ENCODE measurements at places on chromosomes 3 and 15. TPM values are rescaled to one million over a fixed set of nuclear protein-coding genes. Genes with fewer than 3 reads are reported as not detected.
A peak's percentile ranks its signal among the peaks of the same experiment; 100 is the strongest.

DNA sequence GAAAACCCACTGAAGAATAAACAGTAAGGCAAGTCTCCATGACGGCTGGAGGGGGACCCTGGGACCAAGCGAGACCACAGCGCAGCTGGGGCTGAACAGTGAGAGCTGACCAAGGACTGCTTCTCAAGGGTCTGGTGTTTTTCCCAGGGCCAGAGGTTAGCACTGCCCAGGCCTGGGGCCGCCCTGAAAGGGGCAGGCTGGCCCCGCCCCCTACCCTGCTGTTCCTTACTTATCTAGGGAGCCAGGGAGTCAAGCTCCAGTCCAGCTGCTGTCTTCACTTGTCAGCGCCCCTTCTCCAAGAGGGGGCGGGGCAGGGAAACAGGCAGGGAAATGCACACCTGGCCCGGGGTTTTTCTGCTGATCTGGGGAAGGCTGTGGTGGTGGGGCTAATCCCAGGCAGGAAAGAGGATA, 51.6 kb upstream of the HACD2 start:
- no peak for DNase-seq

GRCh38 chr15:93451265-93451664, 362.3 kb upstream of the RGMA start:
- no peak for DNase-seq

DNA sequence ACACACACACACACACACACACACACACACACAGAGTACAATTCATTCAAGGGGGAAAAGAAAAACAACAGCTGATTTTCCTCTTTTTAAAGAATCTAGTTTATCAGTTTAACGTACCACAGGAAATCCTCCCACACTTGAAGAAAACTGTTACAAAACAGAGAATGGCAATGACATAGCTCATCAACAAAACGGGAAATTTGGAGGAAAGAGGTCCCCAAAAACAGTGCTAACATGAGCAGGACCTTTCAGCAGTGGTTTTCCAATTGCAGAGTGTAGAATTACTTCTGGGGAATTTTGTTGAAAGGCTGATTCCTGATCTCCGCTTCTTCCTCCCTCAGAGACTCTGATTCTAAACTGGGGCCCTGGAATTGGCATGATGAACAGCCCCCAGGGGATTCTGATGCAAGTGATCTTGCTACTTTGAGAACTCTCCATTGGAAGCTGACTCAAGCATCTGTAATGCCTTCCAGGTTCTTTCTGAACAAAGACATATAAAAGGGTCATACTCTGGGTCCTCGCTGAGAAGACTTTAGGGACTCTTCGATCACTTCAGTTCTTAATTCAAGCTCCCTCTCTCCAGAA, 442.6 kb upstream of the PROK2 start:
- DNase-seq, result no peak

SCN11A gene
- total RNA-seq, result 0.93 TPM

GOLGA6D gene
- 0.12 TPM for total RNA-seq

GRCh38 chr3:125061170-125061569, 5.4 kb upstream of the HEG1 start:
- DNase-seq, result no peak

DNA sequence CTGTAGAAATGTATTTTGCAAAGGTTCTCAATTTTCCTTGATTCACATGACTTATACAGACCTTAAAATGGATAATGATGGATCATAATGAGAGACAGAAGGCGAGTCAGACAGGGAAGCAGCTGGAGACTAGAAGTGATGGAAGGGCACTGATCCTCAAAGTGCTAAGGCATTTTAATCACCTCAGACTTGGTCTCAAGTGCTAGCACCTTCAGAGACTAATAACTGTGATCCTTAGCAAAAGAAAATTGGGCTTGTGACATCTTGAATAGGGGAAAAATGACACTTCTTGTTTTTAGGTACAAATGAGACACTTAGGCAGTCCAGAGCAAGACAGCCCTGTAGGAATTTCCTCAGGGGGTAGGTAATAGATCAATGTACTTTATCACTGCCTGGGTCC, 1011.7 kb downstream of the SQOR start:
- DNase-seq, result no peak

DNA sequence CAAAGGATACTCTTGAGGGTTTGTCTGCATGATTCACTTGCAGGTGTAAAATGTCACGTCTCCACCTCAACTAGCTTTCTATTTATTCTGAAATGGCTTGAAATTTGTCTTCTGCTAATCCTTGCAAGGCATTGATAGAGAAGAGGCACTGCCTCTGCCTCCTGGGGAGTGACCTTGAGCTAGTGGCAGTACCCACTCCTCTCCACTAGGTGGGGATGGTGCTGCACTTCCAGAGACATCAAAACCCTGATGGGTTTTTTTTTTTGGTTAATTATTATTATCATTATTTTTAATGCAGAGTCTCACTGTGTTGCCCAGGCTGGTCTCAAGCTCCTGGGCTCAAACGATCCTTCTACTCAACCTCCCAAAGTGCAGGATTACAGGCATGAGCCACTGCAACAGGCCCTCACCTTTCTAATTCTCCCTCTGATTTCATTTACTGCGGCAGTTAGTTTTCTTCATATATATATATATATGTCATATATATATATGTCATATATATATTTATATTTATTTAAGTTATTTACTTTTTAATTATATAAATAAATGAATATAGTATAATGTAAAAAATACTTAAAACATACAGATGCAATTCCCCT, 117.6 kb upstream of the EIF1B start:
- DNase-seq, result peak; percentile 66

GRCh38 chr3:115671761-115672455, 48.6 kb downstream of the GAP43 start:
- no peak for DNase-seq

SEMA5B gene
- 4.9 TPM for total RNA-seq

DNA sequence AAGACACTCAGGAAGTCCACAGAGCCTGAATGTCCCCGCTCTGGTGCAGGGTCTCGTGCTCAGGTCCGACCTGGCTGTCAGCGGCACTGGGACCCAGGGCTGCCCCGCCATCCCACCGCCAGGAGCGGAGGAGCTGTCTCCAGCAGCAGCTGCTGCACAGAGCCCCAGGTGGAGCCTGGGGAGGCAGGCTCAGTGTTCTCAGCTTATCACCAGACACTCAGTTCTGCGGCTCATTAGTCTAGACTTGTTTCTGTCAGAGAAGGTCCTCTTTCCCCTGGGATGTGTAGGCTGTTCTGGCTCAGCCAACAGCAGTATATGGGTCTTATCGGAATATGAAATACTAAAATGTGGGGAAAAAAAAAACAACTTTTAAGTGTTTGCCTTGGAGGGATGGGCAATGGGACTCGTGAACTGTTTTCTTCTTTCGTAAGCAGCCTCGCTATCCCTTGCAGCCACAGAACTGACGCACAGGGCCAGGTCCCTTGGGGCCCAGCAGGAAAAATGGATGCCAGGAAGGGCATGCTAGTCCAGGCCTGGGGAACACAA, 75.9 kb downstream of the KLF13 start:
- DNase-seq, result peak; percentile 83

GP5 gene
- 0.33 TPM for total RNA-seq

DNA sequence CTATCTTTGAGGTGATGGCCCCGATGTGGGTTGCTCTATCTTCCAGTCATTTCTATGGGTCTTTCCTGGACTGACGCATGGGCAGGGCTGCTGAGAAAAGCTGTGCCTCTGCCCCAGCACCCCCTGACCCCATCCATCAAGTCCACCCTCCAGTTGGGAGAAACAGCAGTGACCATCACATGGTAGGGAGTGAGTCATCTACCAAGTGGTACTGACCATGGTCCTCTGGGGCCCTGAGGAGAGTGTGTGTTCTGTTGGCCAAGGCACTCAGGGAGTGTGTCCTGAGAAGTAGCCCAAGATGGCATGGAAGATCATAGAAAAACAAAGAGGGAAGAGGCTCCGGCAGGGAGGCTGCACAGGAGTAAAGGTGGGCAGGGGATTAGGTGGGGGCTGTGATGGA, 1.6 kb upstream of the DNAH1 start:
- DNase-seq, result no peak

All from aorta (tissue), 5 donors.